ENCODE measurements at places on chromosomes 5 and 9.

GRCh38 chr5:167730121-167730520 is 561.3 kb upstream of the WWC1 start:
- DNase-seq = no peak

GRCh38 chr5:94395468-94395867 is 222.9 kb downstream of the KIAA0825 start:
- DNase-seq = no peak

- no peak for DNase-seq
These were observed 10.1 kb upstream of the MOB3B start for GRCh38 chr9:27539479-27540441.

GRCh38 chr5:127851964-127852363 is 148.8 kb downstream of the CCDC192 start:
- DNase-seq = no peak

DNA sequence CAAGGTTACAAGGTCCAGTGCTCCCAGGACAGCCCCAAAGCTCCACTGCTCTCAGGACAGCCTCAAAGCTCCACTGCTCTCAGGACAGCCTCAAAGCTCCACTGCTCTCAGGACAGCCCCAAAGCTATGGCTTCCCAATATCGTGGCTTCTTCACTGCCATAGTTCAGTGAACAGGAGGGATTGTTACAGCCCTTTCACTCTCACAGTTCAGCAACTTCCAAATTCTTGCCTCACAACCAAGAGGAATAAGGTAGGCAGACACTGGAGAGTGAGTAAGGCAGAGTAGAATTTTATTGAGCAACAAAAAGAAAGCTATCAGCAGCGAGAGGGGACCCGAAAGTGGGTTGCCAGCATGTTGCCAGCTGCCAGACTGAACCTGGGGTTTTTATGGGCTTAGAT is 277.6 kb downstream of the CDH10 start:
- no peak for DNase-seq

DNA sequence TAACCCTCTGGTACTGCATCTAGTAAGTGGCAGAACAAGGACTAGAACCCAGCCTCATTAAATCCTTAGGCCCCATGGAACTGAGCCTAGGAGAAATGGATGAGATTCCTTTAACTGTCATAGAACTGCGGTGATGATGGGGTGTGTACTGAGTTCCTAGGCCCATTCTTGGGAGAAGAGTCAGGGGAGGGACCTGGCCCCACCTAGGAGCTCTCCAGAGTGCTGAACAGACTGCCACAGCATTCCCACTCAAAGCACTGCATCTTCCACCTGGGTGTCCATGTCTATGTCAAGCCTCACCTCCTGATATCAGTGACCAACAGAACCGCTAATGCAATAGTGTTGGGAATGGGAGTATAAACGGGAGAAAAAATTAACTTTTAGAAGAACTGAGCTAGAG is 36.6 kb downstream of the TTLL11 start:
- DNase-seq = no peak

DNA sequence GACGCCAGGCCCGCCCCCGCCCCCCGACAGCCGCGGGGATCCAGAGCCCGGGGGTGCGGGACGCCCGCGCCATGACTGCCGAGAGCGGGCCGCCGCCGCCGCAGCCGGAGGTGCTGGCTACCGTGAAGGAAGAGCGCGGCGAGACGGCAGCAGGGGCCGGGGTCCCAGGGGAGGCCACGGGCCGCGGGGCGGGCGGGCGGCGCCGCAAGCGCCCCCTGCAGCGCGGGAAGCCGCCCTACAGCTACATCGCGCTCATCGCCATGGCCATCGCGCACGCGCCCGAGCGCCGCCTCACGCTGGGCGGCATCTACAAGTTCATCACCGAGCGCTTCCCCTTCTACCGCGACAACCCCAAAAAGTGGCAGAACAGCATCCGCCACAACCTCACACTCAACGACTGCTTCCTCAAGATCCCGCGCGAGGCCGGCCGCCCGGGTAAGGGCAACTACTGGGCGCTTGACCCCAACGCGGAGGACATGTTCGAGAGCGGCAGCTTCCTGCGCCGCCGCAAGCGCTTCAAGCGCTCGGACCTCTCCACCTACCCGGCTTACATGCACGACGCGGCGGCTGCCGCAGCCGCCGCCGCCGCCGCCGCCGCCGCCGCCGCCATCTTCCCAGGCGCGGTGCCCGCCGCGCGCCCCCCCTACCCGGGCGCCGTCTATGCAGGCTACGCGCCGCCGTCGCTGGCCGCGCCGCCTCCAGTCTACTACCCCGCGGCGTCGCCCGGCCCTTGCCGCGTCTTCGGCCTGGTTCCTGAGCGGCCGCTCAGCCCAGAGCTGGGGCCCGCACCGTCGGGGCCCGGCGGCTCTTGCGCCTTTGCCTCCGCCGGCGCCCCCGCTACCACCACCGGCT is 1.0 kb downstream of the FOXE1 start:
- no peak for DNase-seq

DNA sequence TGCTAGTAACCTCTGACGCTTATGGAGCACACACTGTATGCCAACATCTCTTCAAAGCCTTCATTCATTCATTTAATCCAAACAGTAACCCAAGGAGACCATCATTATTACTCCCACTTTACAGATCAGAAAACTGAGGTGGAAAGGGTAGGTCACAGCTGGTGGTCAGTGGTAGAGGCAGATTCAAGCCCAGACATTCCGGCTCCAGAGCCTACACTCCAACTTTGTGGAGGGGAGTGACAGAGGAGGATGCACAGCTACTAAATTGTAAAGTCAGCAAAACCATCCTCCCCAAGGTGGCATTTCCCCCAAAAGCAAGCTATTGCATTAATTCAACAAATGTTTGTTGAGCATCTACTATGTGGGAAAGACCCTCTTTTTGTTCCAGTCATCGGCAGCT is 110.5 kb upstream of the CPEB4 start:
- no peak for DNase-seq

- DNase-seq = no peak
These were observed 331.5 kb downstream of the SLIT3 start for GRCh38 chr5:168969326-168969886.

- no peak for DNase-seq
These were observed 200.7 kb upstream of the TBC1D2 start for GRCh38 chr9:98456156-98456613.

GRCh38 chr5:58013542-58014258 is 446.2 kb downstream of the PLK2 start:
- no peak for DNase-seq

DNA sequence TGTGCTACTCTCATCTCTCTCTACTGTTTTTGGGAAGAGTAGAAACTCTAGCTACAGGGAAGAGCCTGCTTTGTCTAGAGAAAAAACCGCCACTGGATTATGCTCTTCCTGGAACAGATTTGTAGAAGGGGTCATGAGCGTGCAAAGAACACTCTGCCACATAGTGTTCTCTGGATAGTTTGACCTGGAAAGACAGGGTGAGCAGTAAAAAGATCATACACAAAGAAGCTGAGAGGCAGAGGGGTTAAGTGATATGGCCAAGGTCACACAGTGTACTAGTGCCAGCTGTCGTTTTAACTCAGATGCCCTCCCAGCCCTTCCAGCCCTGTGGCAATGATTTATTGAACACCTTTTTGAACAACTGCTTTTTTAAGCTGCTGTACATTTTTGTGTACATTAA is 182.2 kb downstream of the NNT start:
- DNase-seq = no peak

DNA sequence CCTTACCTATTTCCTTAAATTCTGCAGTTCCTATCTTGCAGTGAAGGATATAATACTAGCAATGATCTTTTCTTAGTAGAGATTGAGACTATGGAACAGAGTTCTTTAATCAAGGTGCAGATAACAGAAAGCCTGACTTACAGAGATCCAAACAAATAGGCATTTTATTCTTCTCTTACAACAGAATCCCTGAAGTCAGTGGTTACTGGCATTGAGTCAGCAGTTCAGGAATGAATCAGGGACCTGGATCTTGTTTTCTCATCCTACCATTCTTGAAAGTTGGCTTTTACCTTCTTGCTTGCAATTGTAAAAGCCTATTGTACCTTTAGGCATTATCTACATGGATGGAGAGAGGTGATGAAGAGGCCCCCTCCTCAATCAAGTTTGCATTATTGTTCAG is 47.5 kb upstream of the TLE4 start:
- no peak for DNase-seq

DNA sequence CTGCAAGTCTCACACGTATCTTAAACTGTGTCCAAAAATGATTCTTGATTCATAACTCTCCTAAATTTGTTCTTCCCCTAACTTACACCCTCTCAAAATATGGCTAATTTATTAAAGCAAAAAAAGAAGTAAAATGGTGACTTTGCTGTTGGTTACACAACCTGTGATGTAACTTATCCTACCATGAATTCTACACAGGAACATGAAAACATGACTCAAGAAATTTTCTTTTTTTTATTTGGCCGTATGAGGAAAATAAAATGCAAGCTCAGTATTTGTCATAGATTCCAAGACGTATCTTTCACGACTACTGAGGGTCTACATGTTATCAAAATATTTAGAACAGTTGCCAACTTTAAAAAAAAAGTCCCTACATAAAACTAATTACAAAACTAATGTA is 9.2 kb downstream of the LIFR start:
- DNase-seq = no peak

DNA sequence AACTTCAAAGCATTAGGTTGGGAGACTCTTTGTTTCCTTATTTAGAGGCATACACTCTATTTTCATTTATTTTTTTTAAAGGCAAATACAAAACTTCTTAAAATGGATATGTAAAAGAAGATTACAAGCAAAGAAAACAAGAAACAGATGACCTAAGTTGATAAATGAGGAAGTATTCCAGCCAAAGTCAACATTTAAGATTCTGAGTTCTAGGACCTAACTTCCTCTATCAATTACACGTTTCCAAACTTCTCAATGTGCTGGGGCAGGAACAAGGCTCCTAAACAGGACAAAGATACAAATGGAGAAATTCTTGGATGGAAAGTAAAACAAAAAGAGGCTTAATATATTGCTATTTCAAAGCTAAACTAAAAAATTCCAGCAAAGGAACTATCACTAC is 89.5 kb downstream of the TLE1 start:
- no peak for DNase-seq

DNA sequence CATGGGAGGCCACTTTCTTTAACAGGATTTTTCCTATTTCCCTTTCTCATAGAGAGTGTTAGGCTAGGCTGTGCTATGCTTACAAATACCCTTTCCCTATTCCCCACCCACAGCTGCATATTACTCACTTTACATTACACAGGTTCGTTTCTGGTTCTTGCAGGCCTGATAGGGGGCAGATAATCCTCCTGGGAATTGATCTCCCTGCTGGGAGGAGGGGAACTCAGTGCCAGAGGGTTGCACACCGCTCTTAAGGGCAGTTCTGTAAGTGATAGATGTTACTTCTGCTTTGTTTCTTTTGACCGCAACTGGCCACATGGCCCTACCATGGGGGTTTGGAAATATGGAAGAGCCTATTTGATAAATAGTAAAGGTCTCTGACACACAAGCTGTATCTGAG is 54.0 kb upstream of the NTRK2 start:
- DNase-seq = no peak

DNA sequence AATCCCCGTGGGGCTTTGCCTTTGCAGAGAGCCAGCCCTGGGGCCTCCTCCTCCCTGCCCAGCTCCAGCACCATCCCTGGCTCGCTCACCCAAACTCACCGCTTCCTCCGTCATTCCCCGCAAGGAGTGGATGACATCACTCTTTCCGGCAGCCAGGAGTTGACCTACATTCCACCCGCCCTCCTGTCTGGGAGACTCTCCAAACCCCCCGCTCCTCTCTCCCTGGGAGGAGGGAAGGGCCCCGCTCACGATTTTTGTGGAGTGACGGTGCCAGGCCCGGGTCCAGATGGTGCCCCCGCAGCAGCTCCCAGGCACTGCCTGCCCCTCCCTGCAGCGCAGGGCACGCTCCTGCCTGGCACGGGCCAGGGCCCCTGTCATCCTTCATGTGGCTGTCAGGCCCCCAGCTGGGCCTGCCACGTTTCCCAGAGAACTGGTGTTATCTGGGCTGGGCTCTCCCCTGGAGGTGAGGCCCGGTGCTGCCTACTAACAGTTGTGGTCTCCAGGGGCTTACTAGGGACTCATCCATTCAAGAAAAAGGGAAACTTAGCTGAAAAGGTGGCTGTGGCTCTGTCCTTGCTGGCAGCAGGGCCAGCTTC is 52.3 kb downstream of the NTNG2 start:
- DNase-seq = peak; percentile 62

DNA sequence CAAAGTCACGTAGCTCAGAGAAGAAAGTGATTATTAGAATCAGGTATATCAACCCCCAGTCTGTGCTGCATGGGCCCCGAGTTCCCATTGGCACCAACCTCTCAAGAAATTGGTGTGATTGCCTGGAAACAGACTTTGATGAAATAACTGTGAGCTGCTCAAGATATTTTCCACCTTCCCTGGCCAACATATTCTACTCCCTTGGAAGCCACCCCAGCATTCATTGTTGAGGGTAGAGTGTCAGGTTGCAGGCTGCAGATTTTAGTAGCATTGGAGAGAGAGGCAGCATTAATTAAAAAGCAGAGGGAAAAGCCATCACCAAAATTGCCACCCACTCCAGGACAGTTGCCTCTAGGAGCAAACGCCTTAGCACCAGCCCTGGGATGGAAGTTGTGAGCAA is 154.2 kb upstream of the TNPO1 start:
- DNase-seq = no peak

GRCh38 chr9:109166771-109167601 is at the start of gene FRRS1L:
Gene FRRS1L, minus strand, starts transcription at chr9:109167249. Its CDS starts 111 bp downstream, at chr9:109167138.
- no peak for DNase-seq

GRCh38 chr5:81794226-81794625 is 43.3 kb upstream of the SSBP2 start:
- DNase-seq = no peak

- DNase-seq = peak; percentile 60
These were observed 583 bp downstream of the DIAPH1 start for GRCh38 chr5:141618030-141618803.

DNA sequence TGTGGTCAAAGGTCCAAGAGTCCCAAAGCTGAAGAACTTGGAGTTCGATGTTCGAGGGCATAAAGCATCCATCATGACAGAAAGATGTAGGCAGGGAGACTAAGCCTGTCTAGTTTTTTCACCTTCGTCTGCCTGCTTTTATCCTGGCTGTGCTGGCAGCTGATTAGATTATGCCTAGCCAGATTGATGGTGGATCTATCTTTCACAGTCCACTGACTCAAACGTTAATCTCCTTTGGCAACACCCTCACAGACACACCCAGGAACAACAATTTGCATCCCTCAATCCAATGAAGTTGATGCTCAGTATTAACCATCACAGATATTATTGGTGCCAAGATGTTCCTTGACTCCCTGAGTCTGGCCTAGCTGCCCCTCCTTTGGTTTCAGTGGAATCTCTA is 530.8 kb upstream of the CLINT1 start:
- no peak for DNase-seq
